ENCODE measurements at places on chromosomes 1 and 21.

GRCh38 chr1:23470282-23471070, 13.5 kb downstream of the ASAP3 start:
- no peak for DNase-seq

DNA sequence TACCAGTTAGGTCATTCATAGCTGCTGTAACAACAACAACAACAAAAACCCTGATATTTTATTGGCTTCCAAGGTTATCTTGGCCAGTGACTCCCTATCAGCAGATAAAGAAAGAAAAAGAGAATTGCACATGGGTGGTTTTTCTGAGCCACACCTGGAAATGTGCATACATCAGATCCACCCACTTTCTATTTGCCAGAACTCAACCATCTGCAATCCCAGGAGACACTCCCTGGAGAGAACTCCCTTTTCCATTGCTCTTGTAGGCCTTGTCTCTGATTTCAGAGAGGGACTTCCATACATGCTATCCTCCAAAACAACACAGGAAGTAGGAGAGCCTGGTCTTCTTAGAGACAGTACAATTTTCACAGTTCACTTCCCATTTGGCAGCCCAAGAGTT, 74.9 kb upstream of the ZC3H11B start:
- no peak for DNase-seq

DNA sequence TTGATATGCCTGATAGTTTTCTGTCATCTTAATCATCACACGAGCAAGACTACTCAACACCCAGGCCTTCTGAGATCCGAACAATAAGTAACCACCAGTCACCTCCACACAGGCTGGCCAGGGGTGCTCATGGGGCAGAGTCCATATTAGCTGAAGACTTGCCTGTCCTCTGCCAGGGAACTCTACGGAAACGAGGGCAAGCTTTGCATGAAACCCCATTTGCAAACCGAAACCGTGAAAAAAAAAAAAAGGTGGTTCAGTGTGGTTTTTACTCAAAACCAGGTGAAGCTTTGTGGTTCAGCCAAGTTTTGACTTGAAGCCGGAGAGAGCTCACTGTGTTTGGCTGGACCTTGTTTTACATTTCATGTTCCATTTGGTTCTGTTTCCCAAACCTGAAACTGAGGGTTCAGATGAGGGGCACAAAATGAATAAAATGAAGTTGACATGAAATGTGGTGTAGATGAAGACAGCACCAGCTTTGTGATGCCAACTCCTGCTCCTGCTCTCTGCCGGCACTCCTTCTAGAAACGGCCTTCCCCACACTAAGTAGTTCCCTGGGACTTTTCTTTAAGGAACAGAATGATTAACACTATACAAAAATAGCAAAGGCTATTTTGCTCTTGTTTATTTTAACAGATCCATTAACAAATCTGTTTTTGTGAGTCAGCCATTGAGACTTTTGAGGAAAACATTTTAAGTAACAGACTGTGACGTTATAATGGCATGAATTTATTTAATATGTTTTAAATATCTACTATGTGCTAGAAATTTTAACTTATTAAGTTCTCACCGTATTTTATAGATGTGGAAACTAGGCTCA, 74.7 kb downstream of the RUNX1 start:
- no peak for DNase-seq

DNA sequence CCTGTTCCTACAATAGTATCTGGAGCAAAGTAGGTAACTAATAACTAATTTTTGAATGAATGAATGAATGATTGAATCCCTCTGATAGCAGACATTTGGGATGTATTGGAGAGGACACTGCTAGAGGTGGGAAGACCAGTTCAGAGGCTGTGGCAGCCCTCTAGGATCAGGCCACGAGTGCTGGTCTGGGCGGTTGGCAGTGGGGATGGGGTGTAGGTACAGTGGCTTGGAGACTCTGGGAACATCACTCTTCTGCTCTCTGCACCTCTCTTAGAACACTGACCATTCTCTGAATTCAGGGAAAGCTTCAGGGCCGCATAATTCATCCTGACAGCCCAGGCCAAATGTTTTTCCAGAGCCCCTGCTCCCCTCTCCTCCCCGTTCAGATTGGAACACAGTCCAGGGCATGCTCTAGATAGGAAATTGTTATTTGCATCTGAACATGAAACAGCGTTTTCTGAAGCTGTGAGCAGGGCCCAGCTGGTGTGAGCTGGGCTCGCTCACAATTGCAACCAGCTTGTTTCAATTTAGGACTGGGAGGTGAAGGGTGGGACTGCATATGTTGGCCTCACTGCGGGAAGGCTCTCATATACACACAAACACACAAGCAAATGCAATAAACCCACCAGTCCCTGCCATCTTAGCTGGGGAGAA, 253.1 kb upstream of the USP24 start:
- DNase-seq: no peak

DNA sequence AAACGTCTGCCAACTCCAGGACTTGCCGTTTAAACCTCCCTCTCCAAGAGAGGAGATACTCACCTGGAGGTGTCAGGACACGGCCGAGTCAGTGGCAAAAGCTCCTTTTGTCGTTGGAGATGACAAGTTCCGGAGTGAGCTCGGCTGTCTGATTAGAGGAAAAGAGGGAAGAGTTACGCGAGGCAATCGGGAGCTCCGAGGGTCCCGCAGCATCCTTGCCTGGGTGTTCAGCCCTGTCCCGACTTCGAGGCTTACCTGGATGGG, 497 bp downstream of the ID3 start:
- DNase-seq: no peak

DNA sequence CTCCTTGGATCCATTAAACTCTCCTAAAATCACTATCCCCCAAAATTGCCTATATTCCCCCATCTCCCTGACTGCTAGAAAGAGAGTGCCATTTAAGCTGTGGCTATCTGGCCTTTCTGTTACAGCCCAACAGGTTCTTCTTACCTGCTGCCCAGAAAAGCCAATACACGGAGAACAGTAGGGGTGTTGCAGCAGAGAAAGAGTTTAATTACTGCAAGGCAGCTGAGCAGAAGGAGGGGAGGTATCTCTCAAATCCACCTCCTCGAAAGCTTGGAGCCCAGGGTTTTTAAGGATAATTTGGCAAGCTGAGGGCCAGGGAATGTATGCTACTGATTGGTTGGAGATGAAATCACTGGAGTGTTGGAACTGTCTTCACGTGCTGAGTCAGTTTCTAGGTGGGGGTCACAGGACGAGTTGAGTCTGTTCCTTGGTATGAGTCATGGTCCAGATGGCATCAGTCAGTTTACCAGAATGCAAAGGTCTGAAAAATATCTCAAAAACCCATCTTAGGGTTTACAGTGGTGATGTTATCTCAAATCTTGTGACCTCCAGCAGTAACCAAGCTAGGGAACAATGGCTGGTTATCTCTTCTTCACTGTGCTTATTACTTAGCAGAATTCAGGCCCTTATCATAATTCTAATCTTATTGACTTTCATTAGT, 89.8 kb downstream of the SMYD3 start:
- no peak for DNase-seq

DNA sequence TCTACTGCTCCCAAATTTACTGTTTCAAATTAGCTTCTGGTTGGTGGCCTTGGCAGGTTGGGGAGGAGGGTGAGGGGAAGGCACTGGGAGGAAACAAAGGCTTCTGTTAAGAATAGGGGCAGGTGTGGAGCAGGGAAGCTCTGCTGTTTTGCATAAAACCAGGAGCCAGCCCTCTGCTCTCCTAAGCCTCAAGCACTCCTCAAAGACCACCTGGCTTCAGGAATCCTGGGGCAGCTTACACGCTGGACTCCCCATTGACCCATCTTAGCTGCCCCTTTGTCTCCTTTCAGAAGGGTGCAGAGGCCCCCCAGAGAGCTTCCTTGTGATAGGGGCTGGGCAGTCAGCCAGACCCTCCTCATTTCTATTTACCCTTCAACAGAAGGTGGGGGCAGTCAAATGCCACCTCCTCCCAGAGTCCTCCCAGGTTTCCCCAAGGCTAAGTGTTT, 11.5 kb upstream of the DHRS3 start:
- DNase-seq: no peak

DNA sequence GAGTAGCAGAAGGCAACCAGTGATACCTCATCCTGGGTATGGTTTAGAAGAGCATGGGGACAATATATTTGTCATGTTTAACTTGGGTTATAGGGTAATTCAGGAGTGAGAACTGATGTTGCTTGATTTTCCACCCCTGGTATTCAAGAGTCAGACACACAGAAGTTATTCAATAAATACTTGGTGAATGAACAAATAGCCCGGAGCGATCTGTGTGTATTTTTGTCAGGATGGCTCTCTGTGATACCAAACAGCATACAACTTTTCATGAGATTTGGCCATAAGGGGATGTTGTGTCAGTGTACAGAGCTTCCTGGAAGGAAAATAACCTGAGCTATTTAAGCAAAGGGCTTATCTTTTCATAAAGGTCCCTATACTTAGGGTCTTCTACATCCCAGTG, 270.2 kb upstream of the C1orf87 start:
- no peak for DNase-seq

DNA sequence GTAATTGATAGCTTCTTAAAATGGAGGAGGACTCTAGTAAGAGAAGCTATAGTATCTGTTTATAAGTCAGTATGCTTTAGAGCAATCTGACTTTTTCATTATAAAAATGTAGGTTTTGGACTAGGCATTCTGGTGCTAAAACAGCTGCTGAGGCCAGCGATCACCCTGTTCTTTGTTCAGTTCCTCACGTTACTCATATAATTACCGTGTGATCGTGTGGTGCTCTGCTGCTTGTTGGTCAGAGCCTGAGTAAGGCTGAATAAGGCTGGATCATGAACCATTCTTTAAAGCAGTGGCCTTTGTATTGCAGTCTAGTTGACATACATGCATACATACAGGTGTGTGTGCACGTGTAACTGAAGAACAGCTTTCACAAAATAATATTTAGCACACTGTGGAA, 25.2 kb downstream of the CDC42 start:
- DNase-seq: no peak

GRCh38 chr1:221727146-221728036, 14.5 kb downstream of the DUSP10 start:
- no peak for DNase-seq

DNA sequence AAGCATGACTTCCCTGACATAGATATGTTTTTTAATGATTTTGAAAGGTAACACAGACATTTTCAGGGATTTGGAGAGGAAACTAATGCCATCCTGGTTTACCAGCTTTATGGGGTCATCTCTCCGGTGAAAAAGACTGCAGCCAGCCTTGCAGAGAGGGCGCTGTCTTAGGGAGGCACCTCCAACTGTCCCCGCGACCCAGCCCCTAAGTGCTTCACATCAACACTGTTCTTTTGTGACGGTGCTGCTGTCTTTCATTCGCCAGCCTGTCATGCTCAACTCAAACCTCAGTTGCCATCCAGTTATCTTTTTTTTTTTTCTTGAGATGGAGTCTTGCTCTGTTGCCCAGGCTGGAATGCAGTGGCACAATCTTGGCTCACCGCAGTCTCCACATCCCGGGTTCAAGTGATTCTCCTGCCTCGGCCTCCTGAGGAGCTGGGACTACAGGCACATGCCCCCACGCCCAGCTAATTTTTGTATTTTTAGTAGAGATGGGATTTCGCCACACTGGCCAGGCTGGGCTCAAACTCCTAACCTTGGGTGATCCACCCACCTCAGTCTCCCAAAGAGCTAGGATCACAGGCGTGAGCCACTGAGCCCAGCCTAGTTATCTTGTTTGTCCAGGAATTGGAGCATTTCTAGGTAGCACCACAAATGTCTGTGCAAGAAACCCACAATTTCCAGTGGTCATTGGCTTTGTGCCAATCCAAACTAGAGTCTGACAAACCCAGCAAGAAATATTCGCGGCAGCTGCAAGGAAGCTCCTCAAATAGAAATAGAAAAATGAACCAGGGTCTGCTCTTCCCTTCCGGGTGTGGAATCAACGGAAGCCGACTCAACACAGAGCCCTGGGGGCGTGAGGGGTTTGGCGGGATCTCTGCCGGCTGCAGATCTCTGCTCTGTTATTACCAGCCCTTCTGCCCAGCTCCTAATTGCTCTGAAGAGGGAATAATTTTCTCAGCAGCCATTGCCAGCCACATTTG, 24.2 kb downstream of the PDE9A start:
- DNase-seq: no peak

DNA sequence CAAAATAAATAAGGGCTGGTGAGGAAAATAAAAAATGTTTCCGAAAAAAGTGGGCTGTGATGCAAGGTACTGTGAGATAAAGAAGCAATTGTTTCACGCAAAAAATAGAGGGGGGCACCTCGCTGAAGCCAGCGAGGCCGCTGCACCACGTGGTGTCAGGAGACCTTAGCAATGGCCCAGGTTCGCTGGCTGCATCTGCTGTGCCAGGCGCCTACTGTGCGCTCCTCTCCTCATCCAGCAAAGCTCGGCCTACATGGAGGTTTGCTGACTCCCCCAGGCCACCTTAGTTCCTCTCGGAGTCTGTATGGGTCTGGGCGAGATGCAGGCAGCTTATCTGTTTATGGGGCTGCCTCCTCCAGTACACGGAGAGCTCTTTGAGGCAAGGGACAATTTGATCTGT, 119.6 kb downstream of the NR5A2 start:
- DNase-seq: no peak

DNA sequence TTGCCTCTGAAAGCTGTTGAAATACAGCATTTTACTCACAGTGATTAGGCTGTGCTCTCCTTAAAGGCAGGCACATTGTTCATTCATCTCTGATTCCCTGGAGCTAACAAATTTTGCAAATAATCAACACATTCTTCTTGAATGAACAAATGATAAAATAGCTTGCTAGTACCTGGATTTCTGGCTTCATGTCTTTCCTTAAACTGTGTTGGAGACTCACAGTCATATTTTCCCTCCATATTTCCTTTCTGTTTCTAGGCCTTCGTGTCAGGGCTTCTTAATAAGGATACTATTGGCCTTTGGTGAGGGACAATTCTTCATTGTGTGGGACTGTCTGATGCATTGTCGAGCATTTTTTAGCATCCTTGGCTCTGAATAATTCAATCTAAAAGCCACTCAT, 9.7 kb downstream of the HSD11B1 start:
- no peak for DNase-seq

DNA sequence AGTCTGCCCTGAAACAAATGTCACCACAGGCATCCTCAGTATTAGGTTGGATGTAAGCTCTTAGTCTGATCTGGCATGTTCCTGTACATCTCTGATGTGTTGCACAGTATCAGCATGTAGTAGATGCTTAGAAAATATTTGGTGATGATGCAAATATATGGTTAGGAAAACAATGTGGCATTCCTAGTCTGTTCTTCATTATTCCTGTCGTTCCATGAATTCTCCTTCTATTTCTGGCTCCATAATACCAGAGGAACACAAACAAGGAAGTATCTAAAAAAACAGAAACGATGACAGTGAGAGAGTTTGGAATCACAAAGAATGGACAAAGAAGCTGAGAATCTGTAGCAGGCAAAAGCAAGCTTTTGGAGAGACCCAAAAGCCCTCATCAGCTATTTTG, 236.6 kb downstream of the HHAT start:
- no peak for DNase-seq

- DNase-seq: no peak
These were observed 83.6 kb downstream of the NRIP1 start for GRCh38 chr21:14981246-14981645.

GRCh38 chr1:90393025-90393424, 324.1 kb downstream of the BARHL2 start:
- no peak for DNase-seq

Data from HL-60 (cell line).